ENCODE measurements at places on chromosomes 4 and X. TPM values are rescaled to one million over a fixed set of nuclear protein-coding genes. Genes with fewer than 3 reads are reported as not detected.

NXF3 gene
- total RNA-seq, result 0.39 TPM

DNA sequence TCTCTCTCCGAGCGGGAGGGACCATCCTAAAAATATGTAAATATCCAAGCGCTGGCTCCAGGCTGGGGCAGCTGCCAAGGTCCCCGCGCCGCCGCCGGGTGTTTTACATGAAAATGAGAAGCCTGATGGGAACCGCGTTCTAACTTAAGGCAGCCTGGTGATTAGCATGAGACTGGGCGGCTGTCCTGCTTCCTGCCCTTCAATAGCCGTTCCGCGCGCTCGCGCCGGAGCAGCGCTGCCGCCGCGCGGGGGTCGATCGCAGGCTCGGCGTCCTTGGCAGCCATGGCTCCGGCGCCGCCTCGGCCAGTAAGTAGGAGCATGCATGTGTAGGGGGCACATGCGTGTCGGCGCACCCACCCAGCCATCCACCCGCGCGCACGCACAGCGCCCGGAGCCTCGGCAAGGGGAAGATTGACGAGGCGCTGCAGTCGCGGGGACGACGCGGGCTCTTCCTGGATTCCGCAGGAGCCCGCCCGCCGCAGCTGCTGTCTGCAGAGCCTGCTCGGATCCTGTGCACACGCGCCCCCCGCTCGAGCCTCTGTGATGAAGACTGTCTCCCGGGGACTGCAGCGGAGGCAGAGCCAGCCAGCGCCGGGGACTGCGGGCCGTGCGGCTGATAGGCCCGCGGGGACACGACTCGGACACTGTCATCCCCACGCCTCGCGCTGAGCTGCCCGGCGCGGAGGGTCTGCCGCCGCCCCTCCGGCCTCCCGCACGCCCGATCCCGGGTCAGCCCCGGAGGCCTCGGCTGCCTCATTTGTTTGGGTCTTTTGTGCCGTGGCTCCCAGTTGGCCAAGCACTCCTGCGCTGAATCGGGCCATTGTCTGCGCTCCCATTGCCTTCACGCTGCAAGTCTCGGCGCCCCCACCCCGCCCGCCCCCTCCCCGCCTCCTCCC is 734 bp downstream of the STOX2 start:
- no peaks in the 10 kb centered on the region for H3K27me3 ChIP-seq
- peak overlapping the region; percentile 71 for H3K4me3 ChIP-seq
- no peaks in the 10 kb centered on the region for H3K36me3 ChIP-seq
- DNase-seq, result no peak

DNA sequence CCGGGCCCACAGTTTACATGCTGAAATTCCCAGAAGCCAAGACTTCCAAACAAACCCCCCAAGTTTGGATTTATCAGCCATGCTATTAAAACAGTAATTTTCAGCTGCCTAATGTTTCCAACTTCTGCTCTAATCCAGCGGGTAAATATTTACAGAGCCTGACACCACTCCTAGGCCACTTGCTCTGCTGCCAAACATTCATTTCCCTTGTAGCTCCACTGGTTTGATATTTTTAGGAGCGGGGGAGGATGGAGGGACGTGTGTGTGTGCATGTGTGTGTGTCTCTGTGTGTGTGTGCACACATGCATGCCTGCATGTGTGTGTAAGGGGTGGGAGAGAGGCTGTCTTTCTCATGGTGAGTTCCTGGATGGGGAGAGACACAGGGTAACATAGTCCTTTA is 115.7 kb upstream of the PJA1 start:
- H3K4me1 ChIP-seq, result no peaks in the 10 kb centered on the region
- no peak overlapping the region for H3K4me3 ChIP-seq
- no peaks in the 10 kb centered on the region for H3K27me3 ChIP-seq
- H3K27ac ChIP-seq, result peak overlapping the region; percentile 27

SMIM14 gene
- total RNA-seq, result 15.2 TPM

DNA sequence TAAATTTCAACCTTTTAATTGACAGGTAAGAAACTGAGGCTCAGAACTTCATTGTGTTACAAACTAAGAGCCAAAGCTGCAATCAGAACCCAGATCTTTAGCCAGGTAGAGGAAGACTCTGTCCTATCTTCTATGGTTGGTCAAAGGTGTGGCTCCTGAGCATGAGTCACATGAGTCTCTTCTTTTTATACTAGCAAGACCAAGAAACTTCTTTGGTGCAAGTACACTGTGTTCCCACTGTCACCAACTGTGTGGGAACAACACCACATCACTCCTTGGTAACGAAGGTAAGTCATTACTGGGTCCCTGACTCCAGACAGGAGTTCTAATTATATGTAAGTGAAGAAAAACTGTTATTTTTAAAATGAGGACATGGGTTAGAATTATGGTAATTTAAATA is 290.1 kb downstream of the INPP4B start:
- no peak overlapping the region for H3K4me3 ChIP-seq
- DNase-seq, result no peak
- no peaks in the 10 kb centered on the region for H3K36me3 ChIP-seq
- H3K4me1 ChIP-seq, result no peaks in the 10 kb centered on the region
- H3K27ac ChIP-seq, result no peak overlapping the region
- no peaks in the 10 kb centered on the region for H3K27me3 ChIP-seq

- H3K36me3 ChIP-seq, result no peaks in the 10 kb centered on the region
- no peaks in the 10 kb centered on the region for H3K27me3 ChIP-seq
- DNase-seq, result no peak
Measured at GRCh38 chrX:141175786-141176185, 1.1 kb downstream of the LDOC1 start.
